ENCODE measurements at places on chromosomes 12 and 14.

DNA sequence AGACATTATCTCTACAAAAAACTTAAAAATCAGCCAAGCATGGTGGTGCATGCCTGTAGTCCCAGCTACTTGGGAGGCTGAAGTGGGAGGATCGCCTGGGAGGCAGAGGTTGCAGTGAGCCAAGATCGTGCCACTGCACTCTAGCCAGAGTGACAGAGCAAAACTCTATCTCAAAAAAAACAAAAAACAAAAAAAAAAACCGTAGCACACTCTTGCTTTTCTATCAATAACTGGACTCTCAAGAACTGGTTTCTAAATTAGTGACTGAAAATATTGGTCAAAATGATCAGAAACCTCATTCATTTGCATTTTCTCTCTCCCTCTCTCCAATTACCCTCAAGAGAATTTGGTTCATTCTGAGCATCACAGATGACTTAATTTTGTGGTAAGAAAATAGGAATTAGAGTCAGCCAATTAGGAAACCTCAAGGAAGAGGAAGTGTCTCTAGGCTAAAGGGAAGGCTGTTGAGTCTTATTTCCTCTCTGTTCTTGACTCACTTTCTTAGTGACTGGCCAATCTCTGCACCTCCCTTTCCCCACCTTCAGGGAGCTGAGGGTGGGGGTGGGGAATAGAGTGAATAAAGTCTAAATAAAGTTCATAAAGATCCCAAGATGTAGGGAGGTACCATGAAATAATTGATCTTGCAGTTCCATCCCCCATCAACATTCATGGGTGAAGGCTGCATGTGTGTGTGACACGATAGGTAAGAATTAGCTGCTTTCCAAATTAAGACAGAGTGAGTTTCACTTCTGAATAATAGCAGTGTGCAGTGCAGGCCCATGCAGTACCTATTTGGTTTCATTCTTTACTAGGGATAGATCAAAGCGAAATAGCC, 6.8 kb upstream of the PSMA6 start:
- peak; percentile 30 for DNase-seq

DNA sequence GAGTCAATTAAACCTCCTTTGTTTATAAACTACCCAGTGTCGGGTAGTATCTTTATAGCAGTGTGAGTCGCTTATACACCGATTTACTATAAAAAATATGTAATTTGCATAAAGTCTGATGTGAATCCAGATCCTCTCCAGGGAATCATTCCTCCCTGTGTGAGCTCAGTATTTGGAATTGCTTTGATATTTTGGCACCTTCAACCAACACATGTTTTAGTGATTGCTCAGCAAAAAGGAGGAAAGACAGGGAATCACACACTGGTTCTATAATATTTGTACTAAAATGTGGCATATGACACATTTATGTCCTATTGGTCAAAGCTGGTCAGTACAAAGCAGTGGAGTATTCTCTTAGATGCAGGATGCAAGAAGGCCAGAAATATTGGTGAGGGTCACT, 703.9 kb upstream of the ATXN7L3B start:
- no peak for DNase-seq

- peak; percentile 33 for DNase-seq
Observed at GRCh38 chr14:21978184-21978998, 304.8 kb upstream of the OR4E1 start.

DNA sequence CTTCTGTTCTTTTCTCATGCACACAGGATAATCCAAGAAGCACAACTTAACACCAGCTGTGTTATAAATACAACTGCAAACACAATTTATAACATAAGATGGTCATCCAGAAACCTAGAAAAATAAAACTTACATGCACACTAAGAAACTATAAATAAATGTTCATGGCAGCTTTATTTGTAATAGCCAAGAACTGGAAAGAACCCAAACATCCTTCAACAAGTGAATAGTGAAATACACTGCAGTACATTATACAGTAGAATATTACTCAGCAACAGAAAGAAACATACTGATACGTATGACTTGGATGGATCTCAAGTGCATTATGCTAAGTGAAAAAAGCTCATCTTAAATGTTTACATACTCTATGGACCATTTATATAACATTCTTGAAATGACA, 132.7 kb downstream of the SPTSSA start:
- DNase-seq, result no peak

DNA sequence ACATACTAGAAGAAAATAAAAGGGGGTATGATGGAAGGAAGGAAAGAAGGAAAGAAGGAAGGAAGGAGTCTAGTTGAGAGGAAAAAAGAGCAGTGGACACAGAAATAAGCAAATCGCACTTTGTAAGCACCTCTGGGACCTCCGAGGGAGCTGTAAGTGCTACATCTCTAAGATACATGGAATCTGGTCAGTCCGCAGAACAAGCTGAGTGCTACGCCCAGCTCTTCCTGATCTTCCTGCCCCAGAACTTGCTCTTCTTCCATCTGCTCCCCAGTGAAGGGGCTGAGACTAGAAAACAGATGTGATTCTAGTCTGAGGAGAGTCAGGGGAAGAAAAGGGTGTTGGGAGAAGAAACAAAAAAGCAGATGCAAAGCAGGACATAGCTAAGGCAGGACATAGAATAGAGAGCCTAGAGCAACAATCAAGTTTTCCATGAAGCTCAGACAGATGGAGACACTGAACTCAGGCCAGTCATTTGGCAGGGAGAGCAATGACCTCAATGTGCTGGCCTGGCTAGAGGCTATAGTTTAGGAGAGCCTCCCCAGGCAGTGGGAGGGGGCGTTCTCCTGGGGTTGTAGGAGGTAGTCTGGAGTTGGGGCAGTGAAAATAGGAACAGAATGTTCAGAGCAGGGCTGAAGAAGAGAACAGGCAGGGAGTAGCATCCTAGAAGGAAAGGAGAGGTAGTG, 1.7 kb upstream of the MFAP5 start:
- DNase-seq, result peak; percentile 66

Data from GM23248 (cell line).